H9 (cell line): ENCODE measurements at places on chromosomes 13 and 19.

- DNase-seq: no peak
These were observed 85.0 kb downstream of the TDRD3 start for GRCh38 chr13:60482012-60482411.

DNA sequence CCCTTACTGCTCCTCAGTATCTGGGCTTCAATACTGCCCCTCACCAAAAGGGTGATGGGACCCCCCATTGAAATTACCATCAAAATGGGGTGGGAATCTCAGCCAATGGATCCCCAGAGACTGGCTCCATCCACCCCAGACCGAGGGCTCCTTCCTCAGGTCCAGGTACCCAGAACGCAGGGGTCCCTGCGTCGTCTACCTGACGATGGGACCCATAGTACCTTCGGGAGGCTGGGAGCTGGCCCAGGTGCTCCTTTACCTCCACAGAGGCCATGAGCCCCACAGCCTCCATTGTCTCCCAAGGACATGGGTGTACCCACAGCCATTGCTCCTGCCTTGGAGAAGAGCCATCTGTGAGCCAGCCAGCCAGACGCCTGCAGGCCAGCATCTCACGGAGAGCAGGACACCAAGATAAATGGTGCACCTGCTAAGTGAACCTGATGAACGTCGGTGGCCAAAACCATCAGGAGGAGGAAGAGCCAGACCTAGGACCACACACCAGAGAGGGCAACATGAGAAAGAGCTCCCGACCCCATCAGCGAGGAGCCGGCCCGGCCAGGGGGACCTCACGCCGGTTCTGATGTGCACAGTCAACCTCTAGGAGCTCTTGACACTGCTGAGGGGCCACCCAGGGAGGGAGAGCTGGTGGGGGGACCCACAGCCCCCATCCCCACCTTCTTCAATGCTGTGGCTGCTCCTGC lies 156.8 kb upstream of the SOX1 start:
- no peak for DNase-seq

DNA sequence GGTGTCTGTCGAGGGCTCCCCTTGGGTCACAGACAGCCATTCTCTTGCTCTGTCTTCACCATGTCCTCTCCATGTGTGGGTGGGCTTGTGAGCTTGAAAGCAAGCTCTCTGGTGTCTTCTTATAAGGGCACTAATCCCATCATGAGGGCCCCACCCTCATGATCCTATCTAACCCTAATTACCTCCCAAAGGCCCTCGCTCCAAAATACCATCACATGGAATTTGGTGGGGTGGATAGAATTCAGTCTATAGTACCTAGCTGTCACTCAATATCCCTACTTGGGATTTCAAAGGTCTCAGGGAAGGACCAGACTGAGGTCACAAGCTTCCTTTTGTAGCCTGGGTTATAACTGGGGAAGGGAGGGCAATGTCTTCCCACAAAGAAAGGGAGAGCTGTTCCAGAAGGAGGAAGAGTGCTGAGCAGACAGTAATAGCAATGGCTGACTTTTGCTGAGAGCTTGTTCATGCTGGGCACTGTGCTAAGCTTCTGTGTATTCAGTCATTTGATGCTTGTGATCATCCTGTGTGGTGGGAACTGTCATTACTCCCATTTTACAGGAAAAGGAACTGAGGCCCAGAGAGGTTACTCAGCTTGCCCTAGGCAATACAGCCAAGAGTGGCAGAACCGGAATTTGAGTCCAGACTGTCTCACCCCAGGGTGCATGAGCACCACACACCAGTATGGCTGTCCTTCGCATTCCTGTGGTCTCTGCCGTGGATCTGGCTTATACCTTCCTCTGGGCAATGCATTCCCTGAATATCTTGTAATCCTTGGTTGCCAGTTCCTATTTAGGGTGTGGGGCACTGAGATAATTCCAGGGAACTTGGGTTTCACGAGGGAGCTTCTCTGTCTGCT lies 8.2 kb downstream of the FXYD5 start:
- DNase-seq: no peak

DNA sequence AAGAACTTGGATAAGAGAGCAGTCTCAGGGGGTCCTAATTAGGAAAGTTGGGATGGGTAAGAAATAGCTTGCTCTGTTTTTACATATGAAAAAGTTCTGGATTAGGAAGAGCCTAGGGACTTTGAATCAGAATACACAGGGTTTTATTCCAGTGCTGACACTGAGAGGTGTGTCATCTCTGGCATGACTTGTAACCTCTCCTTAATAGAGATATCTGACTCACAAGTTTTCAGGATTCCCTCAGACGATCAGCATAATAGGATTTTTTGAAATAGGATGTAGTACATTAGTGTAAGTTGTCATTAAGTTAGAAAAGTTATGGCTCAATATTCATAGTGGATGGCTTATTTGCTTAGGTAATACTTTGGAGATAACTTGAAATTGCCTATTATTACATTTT lies 555.2 kb upstream of the MIR17HG start:
- DNase-seq: no peak

- no peak for DNase-seq
These were observed 88.8 kb downstream of the ING1 start for GRCh38 chr13:110802260-110802659.

GRCh38 chr19:18809149-18809868 lies 18.2 kb upstream of the COMP start:
- no peak for DNase-seq

GRCh38 chr19:2269244-2270156 lies 12.5 kb downstream of the PEAK3 start:
- DNase-seq: peak; percentile 97

GRCh38 chr13:33347861-33348260 lies 62.3 kb upstream of the STARD13 start:
- no peak for DNase-seq
